Activated CD4-positive, CD25-positive, alpha-beta regulatory T cell treated with anti-CD3 and anti-CD28 coated beads, Interleukin-2, amount 50 U/mL, for 24 hours (primary cell): ENCODE measurements at places on chromosomes 3 and 15.

- ATAC-seq: no peak
Observed at GRCh38 chr3:98761643-98762229, 1.4 kb upstream of the ST3GAL6 start.

DNA sequence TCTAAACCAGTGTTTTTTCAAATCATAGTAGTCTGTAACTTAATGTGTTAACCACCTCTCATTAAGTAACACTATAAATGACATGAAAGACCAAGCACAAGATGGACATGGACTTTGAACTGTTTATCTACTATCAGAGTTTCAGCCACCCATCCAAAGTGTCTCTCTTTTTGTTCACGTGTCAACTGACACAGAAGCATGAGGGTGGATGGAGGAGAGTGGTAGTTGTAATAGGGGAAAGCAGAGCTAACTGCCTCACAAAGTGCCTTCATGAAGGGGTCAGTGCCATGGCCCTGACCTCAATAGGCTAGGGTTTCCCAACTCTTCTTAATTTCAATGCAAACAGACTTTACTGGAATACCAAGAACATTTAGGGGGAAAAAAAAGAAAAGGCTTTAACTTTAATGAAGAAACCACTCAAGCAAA, 32.1 kb upstream of the TRPM7 start:
- ATAC-seq: no peak

DNA sequence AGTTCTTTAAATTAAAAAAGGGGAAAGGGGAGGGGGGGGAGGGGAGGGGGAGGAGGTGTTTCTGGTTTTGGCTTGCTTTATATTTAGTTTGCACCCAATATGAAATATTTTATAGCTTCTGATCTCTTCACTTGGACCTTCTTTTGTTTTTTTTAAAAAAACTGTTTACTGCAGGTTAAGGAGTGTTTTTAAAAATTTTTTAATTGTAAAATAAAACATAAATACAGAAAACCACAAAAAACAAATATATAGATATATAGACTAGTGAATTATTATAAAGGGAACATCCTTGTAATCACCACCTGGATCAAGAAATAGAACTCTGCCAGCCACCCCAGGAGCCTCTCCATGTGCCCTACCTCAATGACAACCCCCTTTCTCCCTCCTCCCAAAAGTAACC, 861 bp upstream of the MYLK start:
- no peak for ATAC-seq

DNA sequence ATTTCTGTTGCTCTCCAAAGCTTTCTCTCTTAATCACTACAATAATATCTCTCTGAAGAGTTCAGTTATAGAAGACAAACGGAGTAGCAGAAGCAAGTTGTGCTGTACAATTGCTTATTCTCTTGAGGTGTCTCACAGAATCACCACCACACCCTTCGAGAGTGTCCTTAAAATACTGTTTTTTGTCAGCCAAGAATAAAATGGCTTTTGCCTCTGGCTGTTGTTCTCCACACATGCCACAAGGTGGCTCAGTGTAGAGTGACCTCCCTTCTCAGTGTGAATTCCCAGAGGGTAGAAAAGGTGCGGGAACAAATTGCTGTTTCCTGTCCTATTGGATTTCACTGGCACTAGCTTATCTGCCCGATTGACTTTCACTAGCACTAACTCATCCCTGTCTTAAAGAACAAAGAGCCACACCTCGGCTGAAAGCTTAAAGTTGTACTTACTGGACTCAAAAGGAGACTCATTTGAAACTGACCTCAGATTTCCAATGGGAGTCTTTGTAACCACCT, 134.2 kb upstream of the SATB1 start:
- peak; percentile 5 for ATAC-seq

DNA sequence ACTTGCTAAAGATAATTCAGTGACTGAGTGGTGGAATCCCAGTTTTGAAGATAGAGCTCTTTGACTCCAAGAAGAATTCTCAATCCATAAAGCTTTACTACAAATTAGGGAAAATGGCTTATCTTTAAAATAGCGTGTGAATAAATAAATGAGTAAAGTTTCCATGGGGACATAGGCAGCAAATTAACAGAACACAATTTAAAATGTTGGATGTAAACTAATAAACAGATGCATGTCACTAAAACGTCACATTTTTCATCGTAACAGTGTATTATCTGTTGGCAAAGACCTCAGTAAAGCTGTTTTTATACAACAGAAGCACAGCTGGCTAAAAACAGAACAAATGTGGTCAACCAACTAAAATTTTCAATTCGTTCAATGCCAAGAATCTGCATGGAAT, 913.9 kb upstream of the CFAP20DC start:
- ATAC-seq: no peak

DNA sequence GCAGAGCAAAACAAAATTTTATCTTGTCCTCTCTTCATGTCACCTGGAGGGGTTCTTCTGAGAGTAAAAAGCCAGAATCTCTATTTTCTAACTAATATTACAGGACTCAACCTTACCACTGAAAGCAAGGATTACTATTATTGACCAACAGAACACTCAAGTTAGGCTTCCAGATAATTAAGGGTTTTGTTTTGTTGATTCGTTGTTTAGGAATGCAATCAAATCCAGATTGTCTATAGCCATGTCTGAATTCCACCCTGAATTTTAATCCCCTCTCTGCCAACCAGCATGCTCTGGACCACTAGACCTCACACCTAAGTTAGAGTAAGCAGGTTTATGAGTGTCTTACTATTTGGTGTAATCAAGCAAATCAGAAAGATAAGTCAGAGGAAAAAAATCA, 90.7 kb downstream of the PEAK1 start:
- ATAC-seq: no peak

- no peak for ATAC-seq
Observed at GRCh38 chr3:54573858-54574257, 354.0 kb downstream of the LRTM1 start.

- ATAC-seq: no peak
Observed at GRCh38 chr3:56536735-56537134, 20.2 kb upstream of the CCDC66 start.

DNA sequence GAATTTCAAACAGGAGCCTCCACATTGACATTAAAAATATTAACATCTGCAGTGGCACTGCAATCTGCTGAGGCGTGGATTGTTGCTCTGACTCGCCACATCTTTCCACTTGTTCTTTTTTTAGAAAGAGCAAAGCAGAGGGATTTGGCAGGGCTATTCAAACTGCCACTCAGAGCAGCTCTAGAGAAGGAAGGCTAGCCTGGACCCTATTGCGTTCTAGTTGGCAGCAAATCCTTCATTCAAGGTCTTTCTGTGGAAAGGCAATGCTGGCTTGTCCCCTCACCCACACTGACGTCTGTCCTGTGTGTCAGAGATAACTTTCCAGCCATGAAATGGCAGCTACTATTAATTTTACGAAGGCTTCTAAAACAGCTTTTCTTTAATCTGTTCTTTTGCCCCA, 483.2 kb upstream of the SGO1 start:
- ATAC-seq: no peak

GRCh38 chr15:69719527-69720240, 267.1 kb downstream of the RPLP1 start:
- peak; percentile 84 for ATAC-seq

DNA sequence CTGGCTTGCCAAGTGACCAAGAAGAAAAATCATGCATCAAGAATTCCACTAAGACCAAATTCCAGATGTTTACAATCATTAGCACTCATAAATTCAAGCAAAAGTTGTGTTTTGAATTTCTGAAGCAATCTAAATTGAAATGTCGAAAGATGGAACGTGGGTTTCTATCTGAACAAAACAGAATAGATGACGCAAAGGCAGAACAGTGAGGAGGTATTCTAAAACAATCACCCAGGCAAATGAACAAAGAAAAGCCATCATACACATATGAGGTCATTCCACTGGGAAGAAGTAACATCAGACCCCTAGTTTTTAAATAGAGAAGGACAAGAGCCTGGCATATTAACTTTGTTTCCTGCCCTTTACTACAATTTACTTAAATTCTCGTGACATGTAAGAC, 58.0 kb downstream of the MCF2L2 start:
- ATAC-seq: no peak

DNA sequence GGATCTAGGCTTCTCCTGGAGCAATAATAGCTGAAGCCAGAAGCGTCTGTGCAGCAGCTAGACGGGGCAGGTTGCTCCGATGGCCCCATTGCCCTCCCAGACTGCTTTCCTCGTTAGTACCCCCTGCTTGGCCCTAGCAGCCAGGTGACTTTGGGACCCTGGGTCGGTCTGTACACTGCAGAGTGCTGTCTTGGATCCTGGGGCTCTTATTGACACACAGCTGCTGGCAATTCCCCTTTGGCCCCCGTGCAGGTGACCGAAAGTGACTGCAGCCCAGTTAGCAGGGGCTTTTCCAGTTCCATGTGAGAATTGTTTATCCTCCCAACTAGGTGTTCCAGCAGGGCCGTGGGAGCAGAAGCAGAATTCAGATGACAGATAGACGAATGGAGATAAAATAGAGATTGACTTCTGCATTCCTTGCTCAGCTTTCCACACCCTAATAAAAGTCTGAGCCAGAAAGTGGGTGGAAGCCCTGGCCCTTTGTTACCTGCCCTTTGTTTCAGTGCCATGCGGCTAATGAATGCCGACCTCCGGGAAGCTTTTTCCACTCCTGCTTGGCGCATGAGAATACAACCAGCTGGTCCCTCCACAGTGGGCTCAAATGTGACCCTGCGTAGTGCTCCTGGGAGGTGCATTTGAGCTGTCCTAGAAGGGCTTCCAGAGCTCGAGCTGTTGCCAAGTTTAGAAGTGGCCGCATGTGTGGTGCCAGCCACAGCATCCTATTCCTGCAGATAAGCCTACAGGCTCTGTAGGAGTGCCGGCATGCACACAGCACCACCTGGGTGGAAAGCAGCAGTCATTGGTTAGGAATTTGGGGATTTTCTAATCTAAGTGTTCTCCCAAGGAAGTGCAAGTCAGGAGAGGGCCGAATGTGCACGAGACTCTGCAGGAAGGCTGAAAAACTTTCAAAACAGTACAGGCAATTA, 94.4 kb downstream of the SLCO3A1 start:
- ATAC-seq: no peak

- ATAC-seq: no peak
Observed at GRCh38 chr3:30401971-30402370, 204.4 kb upstream of the TGFBR2 start.

GRCh38 chr15:67411486-67411885, 109.4 kb upstream of the C15orf61 start:
- no peak for ATAC-seq

DNA sequence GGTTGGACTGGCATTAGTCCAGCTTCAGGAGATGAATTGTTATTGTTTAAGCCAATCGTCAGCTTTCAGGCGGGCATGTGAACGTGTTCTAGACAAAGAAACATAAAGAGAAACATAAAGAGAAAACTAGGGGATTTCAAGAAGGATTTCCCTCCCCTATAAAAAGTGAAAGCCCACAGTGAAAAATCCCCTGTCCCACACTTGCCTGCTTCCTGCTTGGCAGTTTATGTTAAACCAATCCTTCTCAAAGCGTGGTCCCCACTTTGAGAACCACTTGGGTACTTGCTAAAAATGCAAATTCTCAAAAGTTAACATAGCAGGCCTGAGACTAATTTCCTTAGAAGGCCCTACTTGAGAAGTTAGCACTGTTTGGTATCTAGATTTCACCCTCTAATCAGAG, 293.0 kb upstream of the SOX14 start:
- no peak for ATAC-seq

- no peak for ATAC-seq
Observed at GRCh38 chr3:149401212-149401925, 23.9 kb upstream of the TM4SF1 start.

- ATAC-seq: peak; percentile 17
Observed at GRCh38 chr3:45554006-45554666, 40.4 kb upstream of the LIMD1 start.
